ENCODE measurements at places on chromosomes 13 and 19.

DNA sequence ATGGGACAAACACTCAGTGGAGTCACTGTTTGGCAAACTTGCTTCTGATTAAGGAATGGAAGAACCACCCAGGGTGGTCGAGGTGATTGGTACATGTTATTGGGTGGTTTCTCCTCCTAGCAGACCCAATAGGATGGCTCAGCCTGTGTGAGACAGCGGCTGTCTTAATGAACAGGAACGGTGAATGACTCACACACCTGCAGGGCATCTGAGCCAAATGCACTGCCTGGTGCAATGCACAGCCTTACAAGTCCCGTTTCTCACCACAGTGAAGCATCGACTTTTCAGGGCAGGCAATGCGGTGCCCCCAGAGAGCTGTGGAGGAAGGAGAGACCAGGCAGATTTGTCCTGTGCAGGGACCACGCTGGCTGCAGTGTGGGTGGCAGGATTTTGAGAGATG lies 238.5 kb downstream of the FGF9 start:
- no peak for DNase-seq

DNA sequence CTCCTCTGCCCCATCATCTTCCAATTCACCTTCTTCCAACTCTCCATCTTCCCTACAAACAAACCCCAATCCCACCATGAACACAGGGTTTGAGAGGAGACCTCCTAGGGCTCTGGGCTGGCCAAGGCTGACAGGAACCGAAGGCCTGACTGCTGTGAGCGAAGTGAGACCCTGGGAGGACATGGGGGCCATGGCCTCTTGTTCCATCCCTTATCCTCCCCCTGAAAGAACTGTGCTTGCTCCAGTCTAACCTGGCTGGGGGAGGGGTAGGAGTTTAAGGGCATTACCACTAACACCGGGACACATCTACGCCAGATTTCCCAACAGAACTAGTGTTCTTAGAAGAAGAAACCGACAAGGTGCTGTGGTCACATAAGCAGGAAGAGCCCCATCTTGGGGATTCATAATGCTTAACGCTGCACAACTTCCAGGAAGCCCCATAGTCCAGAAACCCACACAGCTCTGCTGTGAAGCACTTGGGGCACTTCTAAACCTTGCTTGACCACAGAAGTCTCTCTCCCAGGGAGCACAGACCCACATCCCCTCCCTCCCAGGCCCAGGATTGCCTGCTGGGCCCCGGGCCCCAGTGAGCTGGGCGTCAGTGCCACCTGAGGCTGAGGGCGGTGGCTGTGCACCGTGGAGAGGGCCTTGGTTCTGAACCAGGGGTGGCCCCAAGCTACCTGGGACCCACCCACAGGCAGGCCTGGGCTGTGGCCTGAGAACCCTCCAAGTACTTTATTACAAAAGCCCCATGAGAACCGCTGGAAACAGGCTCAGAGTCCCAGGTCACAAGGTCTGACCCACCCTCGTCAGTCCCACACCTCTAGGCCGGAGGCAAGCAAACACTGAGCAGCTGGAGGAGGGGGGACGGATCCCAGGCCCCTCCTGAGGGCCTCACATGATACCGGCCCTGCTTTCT lies 18.8 kb downstream of the ZC3H4 start:
- DNase-seq: peak; percentile 84

DNA sequence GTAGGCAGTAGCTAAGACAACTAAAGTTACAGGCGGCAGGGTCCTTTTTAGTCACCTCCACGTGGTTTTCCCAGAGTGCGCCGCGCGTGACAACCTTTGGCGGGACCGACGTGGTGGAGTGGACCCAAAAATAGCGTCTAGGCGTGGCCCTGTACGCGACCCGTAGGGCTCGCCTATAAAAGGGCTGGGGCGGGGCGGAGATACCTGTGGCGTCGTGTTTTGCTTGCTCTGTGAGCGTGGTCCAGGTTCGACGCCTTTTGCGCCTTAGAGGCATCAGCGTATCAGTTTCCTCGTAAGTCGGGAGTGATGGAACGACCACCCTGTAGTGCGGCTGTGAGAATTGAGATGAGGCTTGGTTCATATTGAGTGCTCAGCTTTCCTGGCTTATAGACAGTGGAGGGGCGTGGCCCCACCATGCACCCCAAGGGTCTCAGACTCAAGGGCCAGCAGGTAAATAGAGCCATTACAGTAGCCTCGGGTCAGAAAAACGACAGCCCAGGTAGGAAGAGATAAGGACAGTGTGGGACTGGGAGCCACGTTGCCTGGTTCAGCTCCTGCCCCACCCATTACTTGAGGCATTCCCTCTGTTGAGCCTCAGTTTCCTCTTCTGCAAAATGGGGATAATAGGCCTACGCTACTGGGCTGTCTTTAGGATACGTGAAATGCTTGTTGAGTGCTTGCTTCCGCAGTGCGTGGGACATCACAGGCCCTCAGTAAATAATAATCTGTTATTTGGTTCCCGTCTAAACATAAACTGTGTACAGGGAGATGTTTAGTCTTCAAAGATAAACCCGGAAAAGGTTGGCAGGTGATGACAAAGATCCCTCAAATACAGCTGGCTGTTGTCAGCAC lies 693 bp upstream of the TMED1 start:
- DNase-seq: peak; percentile 93

GRCh38 chr19:40143612-40144011 lies 47.6 kb upstream of the MAP3K10 start:
- DNase-seq: peak; percentile 70

- DNase-seq: peak; percentile 91
Observed at GRCh38 chr19:38557205-38557799, 60.5 kb downstream of the MAP4K1 start.

DNA sequence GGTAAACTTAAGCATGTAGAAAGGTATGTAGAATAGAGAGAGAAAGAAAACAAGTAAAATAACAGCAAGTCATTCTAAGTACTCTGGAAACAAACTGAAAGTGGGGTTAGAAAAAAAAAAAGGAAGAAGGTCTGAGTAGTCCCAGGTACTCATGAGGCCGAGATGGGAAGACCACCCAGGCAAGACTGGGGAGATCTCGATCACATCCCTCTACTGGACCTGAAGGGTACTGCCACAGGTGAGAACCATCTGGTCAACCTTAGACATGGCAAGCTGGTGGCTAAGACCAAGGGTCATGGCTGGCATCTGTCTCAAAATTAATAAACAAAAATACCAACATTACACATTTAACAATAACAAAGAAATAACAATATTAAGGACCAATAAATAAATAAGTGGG lies 36.3 kb upstream of the ZNF724 start:
- no peak for DNase-seq

All from activated CD8-positive, alpha-beta memory T cell treated with anti-CD3 and anti-CD28 coated beads, Interleukin-2, amount 10 ng/mL, durations not matched to agents 7 days and 5 days (primary cell).